ENCODE measurements at places on chromosomes 13 and 19. TPM values are rescaled to one million over a fixed set of nuclear protein-coding genes. Genes with fewer than 3 reads are reported as not detected.

DNA sequence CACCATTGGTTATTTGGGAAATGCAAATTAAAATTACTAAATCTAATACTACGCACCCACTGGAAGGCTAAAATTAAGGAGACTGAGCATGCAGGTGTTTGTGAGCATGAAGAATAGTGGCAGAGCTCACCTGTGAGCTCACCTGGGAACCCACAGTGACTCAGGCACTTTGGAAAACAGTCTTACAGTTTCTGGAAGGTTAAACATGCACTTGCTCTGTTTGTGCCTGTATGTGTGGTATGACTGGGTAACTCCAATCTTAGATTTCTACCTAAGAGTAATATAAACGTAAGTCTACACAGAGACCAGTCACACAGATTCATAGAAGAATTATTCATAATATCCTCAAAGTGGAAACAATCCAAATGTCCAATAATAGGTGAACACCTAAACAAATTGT lies 318.8 kb downstream of the ATP8A2 start:
- DNase-seq: no peak

Gene ZNF665
- polyA plus RNA-seq: 2.7 TPM

DNA sequence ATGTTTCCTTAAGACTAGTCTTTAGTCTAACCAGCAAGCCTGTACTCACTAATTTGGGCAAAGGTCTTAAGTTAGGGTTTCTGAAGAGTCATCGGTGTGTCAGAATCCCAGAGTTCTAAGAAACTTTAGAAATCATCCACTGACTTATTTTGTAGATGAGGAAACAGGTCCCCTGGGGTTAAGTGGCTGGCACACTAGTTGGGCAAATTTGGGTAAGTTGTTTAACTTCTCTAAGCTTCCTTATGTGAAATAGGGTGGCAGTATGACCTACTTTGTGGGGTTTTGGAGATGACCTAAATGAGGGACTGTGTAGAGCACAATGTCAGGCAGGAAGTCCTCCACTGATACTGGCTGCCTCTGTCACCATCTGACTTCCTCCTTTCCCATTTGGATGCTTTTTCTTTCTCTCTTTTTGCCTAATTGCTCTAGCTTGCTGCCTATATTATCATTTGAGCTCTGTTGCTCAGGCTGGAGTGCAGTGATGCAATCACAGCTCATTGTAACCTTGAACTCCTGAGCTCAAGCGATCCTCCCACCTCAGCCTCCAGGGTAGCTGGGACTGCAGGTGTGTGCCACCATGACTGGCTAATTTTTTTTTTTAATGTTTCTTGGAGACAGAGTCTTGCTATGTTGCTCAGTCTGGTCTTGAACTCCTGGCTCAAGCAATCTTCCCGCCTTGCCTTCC lies 2.3 kb downstream of the ADGRE3 start:
- no peak for DNase-seq

- DNase-seq: no peak
Observed at GRCh38 chr19:43318796-43319314, 34.6 kb upstream of the CD177 start.

Gene SCN1B
- 0.84 TPM for polyA plus RNA-seq

Gene APOC4
- polyA plus RNA-seq: not detected

GRCh38 chr13:104491916-104492315 lies 1425.7 kb upstream of the SLC10A2 start:
- no peak for DNase-seq

- peak; percentile 76 for DNase-seq
Observed at GRCh38 chr13:109485136-109485794, 301.1 kb downstream of the IRS2 start.

DNA sequence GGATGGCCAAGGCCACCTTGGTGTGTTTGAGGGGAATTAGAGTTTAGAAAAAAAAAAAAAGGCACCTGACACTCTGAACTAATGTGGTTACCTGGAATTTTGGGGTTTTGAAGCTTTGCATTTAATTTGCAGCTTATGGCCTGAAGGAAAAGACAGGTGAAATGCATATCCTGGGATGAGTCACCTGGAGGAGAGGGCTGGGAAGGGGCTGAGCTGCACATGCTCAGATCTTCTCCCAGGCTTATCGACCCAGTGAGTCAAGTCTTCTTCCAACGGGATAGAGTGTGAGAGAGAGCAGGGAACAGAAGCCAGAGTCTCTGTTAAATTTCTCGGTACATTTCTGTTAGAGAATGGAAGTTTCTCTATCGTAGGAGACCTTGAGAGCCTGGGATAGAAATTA lies 29.7 kb upstream of the ALOX5AP start:
- no peak for DNase-seq

Gene CDC42EP5
- 151 TPM for polyA plus RNA-seq

DNA sequence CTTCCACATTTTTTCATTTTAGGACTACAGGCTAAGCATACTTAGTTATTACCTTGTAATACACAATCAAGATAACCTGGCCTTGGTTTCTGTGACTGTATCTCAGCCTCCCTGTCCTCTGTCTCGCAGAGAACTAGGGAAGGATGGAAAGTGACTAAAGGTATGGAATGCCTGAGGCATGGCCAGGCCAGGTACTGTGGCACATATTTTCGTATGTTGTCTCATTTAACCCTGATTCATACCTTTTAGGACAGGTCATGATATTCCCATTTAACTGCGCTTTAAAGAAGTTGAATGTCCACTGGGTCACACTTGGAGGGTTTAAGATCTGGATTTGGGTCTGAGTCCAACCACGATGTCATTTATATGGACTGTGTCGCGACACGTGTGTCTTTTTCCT lies 322.6 kb downstream of the SHISA2 start:
- DNase-seq: no peak

Gene IL11
- not detected for polyA plus RNA-seq

GRCh38 chr19:48139053-48139452 lies 28.4 kb upstream of the PLA2G4C start:
- no peak for DNase-seq

- peak; percentile 58 for DNase-seq
Observed at GRCh38 chr13:99086267-99087097, 108.6 kb upstream of the DOCK9 start.

Gene ZNF737
- 27.2 TPM for polyA plus RNA-seq

Gene LPAR2
- polyA plus RNA-seq: 21.6 TPM

DNA sequence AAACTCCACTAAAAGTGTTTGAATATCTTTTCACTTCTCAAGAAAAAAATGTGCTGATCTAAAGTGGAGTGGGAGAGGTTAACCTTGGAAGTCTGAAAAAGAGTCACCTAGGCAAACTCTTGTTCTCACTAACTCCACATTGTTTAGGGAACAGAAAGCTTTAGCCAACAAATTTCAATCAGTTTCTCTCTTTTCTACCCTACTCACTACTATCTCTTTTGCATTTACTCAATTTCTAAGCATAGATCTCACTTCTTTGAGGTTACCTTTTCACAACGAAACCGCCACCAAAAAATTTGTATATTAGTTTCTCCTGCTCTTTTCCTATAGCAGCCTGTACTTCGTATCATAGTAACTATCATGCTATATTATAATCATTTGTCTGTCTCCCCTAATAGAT lies 6.3 kb downstream of the NHLRC3 start:
- DNase-seq: no peak

- DNase-seq: no peak
Observed at GRCh38 chr19:51093510-51094345, 11.0 kb upstream of the KLK14 start.

DNA sequence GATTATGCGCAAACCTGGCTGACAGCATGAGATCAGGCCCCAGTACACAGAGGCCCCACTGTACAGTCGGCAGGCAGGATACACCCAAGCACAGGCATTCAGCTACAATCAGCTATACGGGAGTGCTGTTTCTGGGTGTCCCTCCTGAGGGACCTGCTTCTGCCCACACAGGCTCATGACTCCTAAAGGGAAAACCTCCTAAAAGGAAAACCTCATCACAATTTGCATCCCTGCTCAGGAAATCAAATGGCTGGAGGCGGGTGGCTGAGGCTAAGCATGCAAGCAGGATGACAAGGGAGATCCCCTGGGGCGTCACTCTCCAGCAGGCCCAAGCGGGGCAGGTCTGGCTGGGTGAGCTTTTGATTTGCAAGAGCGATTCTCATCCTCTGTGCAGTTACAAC lies 99.8 kb downstream of the CRYL1 start:
- DNase-seq: no peak

- no peak for DNase-seq
Observed at GRCh38 chr13:20428666-20429644, 96.7 kb downstream of the CRYL1 start.

Measured in small intestine (tissue), 16 donors.